H4 (cell line): ENCODE measurements at places on chromosomes 5 and 9. TPM values are rescaled to one million over a fixed set of nuclear protein-coding genes. Genes with fewer than 3 reads are reported as not detected.
A peak's percentile ranks its signal among the peaks of the same experiment; 100 is the strongest.

DNA sequence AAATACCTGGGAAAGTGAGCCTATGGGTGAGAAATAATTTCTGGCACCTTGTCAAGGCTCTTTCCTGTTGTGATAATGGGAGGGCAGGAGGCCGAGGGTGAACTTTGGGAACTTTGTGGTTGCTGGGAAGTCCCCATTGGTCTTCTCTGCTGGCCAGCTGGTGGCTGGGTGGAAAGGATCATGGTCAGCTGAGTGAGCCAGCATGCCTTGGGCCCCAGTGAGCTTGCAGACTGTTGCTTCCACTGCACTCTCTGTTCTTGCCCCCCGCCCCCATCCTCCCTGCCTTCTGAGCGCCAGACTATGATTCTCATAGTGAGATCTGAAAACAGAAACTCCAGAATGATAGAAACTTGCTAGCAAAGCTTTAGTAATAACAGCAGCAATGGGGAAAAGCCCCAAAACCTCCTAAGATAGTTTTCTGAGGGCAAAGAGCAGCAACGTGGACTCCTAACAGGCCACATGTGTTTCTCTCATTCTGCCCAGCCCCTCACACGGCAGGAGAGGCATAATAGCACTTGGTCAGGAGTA lies 139.2 kb upstream of the SMARCA2 start:
- no peak for DNase-seq

- peak; percentile 83 for DNase-seq
Measured at GRCh38 chr5:126002222-126002897, 420.8 kb upstream of the GRAMD2B start.

Gene CAMK4
- 8.8 and 22.5 TPM in 2 replicates for total RNA-seq

DNA sequence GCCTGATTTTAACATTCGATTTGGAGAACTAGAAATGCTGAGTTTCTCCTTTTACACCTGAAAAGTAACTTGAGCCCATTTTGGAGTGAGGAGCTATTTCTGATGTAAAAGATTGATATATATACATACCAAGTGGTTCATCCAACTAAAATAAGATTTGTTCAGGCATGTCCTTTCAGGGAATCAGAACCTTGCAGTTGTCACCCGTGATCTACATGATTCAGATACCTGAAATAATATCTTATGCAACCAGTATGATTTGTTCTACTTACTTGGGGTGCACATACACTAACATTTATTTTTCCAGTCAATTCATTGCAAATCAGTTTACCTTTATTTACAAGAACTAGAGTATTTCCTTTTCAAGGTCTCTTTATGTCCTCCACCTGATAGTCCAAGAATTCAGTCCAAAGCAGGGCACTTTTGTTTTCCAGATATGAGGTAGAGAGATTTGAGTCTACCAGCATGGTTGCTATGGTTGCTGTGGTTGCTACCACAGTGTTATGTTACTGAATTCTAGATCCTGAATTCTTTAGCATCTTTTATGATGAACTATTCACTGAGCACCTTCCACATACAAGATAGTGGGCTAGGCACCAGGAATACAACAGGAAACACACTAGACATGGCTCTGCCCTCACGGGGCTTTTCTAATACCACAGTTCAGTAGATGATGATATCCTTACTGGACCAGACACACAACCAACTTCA lies 49.3 kb downstream of the CCL28 start:
- DNase-seq: no peak

DNA sequence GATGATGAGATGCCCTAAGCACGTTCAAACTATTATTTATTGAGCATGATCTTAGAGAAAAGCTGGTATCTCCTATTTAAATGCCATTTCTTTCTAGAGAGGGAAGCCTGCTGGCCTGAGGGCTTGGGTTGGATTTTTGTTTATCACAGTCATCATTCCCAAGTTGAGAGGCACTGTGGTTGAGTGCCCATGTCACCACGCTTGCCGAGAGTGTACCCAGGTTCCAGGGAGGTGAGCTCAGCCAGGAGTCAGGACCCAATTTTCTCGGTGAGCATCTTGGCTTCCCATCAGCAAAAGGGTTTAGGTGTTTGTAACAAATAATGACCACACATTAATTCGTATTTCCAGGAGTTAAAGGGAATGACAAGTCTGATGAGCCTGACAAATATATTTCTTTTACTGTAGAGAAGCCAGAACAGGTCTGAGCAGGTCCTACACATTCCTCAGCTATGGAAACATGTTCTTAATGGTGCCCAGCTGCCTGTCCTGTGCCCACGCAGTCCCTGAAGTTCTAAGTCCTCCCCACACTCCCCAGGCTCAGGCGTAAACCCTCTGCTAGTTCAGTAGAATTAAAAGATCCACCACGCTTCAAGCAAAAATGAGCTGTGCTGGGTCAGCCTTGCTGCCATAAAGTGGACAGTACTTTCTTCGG lies 258.9 kb upstream of the IRX2 start:
- DNase-seq: no peak

- DNase-seq: no peak
Measured at GRCh38 chr5:170296935-170297588, 515 bp downstream of the LCP2 start.

GRCh38 chr9:16060436-16061129 lies 507.7 kb downstream of the CCDC171 start:
- DNase-seq: no peak

- no peak for DNase-seq
Measured at GRCh38 chr5:15585128-15585527, 85.1 kb downstream of the FBXL7 start.

Gene SPINK6
- total RNA-seq: not detected in 2 replicates

DNA sequence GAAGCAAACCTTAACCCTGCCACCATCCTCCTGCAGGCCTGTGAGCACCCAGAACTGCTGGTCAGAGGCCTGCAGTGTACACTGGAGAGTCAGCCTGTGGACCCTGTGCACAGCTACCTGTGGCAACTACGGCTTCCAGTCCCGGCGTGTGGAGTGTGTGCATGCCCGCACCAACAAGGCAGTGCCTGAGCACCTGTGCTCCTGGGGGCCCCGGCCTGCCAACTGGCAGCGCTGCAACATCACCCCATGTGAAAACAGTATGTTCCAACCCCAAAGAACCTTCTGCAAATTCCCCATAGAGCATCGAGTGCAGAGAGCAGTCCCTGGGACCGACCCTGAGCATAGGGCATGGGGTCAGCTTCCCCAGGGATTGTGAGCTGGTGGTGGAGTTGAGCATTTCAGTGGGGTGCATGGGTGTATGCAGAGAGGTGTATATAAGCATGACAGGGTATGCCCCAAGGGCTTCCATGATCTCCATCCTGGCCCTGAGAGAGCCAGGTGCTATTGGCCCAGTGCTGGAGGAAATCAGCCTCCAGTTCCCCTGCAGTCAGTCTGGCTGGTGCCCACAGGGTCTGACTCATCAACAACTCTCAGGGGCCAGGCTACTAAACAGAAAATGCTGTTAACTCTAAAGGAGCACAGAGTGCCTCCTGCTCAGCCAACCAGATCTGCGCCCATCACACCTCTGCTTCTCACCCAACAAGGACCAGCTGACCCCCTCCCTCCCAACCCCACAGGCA lies 126.2 kb downstream of the SAXO1 start:
- peak; percentile 35 for DNase-seq

GRCh38 chr5:127586811-127587210 lies 62.1 kb upstream of the CTXN3 start:
- no peak for DNase-seq

Gene CCDC171
- total RNA-seq: 1.8 and 2.2 TPM in 2 replicates

DNA sequence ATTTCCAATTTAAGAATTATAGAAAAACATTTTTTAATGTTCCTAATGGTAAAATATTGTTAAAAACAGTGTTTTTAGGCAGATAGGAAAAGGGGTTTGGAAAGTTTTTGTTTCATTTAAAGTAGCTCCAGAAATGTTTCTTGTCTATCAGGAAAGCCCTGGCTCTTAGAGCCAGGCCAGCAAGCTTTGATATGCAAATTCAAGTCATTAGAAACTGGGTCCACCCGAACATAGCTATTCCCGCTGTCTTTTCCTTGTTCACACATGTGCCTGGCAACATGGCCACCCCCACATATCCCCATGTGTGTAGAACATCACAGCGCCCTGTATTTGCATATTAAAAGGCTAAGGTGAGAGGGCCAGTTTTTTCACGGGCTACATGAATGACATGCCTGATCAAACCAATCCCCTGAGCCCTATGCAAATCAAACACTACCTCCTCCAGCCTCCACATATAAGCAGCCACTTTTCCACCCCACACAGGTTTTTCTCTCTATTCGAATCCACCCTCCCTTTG lies 925.3 kb upstream of the CDH10 start:
- no peak for DNase-seq

Gene UGT3A1
- total RNA-seq: not detected in 2 replicates

DNA sequence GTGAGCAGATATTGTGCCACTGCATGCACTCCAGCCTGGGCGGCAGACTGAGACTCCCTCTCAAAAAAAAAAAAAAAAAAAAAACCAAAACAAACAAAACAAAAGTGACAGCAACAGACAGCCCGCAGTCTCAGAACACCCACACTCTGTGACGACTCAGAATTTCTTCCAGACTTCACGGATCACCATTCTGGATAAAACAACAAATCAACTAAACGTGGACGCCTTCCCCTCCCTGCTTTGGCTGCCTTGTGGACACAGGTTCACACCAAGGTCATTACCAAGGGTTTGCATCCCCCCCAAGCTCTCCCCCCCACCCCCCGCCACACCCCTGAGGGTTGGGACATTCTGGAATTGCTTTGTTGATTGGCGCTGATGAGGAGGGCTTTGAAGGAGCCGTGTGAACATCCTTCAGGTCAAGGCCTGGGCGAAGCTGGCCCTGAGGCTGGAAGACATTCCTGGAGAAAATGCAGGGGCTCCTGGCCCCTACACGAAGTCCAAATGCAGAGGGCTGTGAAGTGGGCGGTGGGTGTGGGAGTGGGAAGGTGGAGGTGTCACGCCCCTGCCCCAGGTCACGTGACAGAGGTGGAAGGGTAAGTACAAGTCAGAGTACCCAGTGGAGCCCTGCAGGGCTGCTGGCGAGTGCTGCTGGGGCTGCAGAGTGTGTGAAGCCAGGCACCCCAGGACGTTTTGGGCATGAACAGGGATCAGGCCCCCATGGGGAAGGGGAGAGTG lies 10.1 kb downstream of the LCN10 start:
- DNase-seq: no peak
